ENCODE measurements at places on chromosomes 1 and 21.

- DNase-seq: no peak
Measured at GRCh38 chr1:27601321-27601770, 2.6 kb downstream of the AHDC1 start.

DNA sequence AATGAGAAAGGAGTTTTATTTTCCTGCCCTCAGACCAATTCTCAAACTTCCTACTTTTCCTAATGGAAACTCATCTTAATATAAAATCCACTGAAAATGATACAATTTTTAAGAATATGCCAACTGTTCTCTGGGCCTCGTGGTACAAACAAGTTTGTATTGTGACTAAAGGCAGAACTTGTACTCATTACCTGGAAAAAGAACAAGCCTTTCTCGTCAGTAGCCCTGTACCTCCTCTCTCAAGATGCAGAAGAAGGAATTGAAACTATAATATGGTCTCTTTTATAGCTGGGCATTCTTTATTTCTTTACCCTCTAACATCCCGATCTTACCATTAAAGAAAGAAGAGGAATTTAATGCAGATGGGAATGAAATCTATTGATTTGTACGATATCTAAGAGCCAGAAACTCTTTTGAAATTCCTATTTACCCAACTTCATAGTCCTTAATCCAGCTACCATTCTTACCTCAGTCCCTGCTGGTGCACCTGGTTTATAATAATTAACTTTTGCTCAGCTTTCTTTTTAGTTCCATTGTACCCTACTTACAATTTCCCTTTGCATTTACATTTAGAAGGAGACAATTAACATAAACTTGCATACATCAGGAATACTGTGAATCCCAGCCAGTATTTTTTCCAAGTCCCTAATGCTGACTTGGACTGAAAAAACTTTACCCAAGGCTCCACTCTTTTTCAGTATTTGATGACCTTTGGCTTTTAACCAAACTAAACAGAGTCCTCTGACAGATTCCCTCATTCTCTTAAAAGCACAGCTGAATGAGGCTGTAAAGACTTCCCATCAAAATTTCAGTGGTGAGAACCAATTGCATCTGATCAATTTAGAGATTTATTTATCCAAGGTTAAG lies 1162.4 kb downstream of the BRINP3 start:
- DNase-seq: no peak

DNA sequence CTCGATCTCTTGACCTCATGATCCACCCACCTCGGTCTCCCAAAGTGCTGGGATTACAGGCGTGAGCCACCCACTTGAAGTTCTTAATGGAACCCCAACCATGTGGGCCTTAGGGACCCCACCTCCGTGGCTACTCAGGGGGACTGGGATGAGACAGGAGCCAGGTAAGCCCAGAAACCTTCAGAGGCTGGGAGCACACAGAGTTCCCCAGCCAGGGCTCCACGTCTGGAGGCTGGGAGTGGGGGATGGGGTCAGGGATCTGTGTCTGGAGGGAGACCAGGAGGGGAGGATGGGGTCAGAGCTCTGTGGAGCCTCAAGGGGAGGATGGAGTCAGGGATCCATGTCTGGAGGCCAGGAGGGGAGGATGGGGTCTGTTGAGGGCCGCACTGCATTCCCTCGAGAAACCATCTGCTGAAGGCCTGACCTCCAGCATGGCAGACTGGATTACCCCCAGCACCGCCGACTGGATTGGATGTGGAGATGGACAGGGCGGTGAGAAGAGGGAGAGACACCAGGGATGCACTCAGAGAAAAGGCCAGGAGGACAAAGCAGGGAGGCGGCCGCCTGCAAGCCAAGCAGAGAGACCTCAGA lies 2.1 kb upstream of the FTCD start:
- no peak for DNase-seq

DNA sequence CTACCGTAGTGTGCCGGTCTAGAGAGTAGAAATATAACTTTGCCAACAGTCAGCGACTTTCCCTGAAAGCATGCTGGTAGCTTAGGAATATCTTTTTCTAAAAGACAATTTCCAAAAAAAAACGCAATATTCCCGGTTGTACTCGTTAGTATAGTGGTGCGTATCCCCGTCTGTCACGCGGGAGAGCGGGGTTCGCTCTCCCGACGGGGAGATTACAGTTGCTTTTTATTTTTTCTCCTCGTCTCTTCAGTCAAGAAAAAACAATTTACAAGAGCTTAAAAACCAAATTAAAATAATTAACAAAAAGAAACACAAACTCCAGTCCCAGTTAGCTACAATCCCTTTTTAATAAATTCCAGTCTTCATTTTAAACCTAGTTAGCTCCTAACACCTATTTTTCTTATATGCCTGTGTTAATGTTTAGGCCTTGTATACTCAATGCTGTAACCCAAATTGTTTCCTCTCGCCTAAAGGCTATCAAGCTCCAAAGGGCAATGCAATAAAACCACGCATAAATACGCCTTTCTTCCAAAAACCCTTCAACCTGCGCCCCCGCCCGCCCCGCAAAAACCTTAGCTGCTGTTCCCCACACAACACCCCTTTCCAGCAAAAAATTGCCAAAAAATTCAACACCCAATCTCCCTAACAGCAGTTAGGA lies 7.8 kb downstream of the HSPA6 start:
- no peak for DNase-seq

DNA sequence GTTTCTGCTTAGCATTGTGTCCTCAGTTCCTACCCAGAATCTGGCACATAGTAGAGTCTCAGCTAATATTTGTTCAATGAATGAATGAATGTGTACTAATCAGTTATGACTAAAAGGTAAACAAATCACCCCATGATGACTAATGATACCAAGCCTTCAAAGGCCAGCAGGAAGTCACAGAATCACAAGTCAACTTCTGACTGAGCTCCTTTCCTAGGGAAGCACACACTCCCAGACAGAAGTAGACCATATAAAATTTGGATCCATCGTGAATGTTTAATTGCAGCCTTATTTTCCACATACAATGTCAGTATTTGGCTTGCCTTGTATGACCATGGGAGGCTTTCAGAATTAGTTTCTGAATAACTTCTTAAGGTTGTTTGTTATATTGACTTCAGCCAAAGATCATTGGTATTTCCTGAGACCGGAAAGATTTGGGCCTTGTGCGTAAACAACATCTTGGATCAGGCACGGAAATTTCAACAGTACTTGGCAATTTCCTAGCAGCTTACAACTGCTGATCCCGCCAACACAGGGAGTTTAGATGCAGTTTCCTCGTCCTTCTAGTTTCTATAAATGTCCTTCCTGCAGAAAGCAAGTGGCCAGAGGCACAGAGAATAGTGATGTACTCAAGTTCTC lies 185.9 kb upstream of the ATP1B1 start:
- DNase-seq: no peak

- DNase-seq: peak; percentile 25
Measured at GRCh38 chr1:6183520-6183989, 3.4 kb upstream of the CHD5 start.

DNA sequence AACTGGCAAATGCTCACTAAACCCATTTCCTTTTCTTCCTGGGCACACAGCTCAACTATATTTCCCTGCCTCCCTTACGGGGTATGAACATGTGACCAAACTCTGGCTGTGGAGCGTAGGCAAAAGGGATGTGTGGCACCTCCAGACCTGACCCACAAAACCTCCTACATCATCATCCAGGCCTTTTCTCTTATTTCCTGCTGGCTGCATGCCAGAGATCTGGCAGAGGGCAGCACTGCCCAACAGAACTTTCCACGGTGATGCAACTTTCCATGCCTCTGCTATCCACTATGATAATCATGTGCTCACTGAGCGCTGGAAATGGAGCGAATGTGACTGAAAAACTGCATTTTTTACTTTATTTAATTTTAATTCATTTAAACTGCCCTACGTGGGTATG lies 99.6 kb upstream of the CACNA1E start:
- no peak for DNase-seq

DNA sequence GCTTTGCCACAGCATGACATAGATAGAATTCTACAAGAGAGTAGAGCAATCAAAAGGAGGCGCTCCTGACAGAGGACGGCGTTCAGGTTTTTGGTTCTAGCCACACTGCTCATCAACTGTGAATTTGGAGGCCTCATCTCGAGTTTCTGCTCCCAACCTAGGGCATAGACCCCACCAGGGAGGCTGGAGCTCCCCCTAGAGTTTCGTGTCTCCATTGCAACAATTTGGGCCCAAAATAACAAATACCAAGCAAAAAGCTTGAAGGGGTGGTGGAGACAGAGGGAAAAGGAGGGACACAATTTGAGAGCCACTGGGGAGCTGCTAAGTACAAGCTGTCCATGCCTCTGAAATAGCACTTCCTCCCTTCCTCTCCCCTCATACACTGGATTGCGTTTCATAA lies 297.0 kb downstream of the GPATCH2 start:
- DNase-seq: no peak

GRCh38 chr21:40118527-40118926 lies 251.3 kb downstream of the PCP4 start:
- DNase-seq: no peak

DNA sequence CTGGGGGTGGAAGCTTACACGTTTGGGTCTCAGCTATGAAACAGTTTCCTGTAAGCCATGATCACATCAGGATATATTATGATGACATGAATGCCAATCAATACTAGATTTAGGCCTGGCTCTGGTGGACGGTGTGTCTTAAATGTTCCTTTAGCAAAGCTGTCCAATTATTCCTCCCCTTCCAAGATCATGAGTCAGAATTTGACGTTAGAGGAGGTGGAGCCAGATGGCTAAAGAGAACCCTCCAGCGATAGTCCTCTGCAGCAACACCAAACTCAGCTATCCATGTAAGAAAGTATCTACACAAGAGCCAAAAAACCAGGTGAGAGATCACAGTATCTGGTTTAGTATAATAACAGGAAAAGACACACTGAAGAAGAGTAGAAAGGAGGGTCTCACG lies 47.8 kb downstream of the PACC1 start:
- DNase-seq: no peak

All from stimulated activated CD4-positive, alpha-beta T cell treated with anti-CD3 and anti-CD28 coated beads, Interleukin-15, amount 100 ng/mL, for 24 hours (primary cell).